ENCODE measurements at places on chromosomes 7 and 10.
A peak's percentile ranks its signal among the peaks of the same experiment; 100 is the strongest.

DNA sequence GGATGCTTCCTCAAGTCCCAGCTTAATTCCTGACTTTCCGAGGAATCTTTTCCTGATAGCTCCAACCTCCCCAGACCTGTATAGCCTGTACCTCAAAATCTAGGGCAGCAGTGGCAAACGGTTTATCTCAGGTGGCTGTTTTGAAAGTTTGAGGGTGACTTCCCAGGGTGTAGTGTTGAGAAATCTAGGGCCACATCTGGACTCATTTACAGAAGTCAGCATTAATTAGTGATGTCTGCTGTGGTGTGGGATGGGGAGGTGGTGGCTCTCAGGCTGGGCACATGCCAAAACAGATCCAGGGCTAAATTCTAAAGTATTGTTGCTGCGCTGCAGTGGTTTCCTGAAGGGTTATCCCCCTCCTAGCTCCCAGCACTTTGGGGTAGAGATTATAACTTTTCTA, 38.0 kb downstream of the UNC5B start:
- DNase-seq, result peak; percentile 62

DNA sequence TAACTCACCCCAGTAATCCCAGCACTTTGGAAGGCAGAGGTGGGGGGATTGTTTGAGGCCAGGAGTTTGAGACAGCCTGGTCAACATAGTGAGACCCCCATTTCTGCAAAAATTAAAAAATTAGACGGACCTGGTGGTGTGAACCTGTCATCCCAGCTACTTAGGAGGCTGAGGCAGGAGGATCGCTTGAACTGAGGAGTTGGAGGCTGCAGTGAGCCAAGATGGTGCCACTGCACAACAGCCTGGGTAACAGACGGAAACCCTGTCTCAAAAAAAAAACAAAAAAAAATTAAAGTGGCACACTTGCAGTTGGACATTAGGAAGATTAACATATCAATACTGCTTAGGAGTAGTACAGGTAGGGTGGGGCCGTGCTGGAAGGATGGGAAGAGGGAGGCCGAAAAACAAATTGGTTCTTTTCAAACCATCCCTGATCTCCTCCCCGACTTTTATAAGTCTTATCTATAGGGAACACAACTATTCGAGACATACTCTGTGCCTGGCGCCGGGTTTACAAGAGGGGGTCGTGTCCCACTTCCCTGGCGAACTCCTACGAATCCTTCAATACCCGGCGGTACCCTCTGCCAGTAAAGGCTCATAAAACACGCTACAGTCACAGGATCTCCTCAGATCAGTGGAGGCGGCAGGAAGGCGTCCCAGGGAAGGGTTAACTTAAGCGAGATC, 628 bp downstream of the TAF6 start:
- no peak for DNase-seq

GRCh38 chr7:107464666-107465226, 5.1 kb upstream of the GPR22 start:
- DNase-seq, result no peak

DNA sequence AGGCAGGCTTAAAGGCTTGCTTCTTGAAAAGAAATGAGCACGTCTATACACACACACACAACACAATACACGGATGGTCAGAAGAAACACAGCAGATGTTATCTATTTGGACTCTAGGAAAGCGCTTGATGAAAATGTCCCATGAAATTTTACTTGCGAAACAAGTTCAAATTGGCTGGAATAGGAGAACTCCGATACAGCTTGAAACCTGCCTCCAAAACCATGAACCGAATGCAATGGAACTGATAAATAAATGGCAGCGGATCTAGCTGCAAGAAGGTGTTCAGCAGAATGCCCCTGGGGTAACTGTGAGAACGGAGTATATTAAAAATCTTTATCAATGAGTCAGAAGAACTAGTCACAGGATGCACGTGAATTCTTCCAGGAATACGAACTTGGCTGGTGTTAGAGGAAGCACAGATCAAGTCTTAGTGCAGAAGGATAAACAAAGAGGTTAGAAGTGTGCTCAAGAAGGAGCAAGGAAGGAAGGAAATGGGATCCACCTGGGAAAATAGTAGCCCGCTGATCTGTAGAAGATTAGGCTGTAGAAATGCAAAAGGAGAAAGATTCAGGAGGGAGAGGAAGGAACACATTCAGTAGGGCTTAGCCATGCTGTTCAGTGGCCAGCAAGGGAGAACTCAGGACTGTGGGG, 142.0 kb upstream of the PRKCQ start:
- DNase-seq, result peak; percentile 82

GRCh38 chr10:101217450-101218281, 11.6 kb downstream of the LBX1 start:
- no peak for DNase-seq

- DNase-seq, result no peak
Observed at GRCh38 chr7:37970211-37970610, 49.8 kb downstream of the EPDR1 start.

- DNase-seq, result no peak
Observed at GRCh38 chr7:20010877-20011276, 206.3 kb downstream of the MACC1 start.

DNA sequence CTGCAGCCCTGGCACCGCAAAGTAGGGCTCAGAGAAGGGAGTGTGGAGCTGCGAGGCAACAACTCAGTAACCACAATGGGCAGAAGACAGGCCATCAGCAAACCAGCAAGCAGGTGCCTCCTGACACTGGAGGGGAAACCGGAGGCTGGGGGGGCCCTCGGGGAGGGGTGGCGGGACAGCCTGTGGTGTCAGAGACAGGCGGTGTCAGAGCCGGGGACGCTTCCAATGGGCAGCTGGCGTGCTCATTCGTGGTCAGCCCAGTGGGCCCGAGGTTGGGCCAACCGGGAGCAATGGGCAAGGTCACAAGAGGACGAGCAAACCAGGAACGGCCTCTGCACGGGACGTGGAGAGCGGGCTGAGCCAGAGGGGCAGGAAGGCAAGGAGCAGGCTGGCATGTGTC, 158.1 kb downstream of the MAD1L1 start:
- DNase-seq, result no peak

GRCh38 chr10:110456046-110456445, 41.7 kb upstream of the DUSP5 start:
- no peak for DNase-seq

GRCh38 chr7:44269417-44269816, 56.0 kb downstream of the CAMK2B start:
- no peak for DNase-seq

DNA sequence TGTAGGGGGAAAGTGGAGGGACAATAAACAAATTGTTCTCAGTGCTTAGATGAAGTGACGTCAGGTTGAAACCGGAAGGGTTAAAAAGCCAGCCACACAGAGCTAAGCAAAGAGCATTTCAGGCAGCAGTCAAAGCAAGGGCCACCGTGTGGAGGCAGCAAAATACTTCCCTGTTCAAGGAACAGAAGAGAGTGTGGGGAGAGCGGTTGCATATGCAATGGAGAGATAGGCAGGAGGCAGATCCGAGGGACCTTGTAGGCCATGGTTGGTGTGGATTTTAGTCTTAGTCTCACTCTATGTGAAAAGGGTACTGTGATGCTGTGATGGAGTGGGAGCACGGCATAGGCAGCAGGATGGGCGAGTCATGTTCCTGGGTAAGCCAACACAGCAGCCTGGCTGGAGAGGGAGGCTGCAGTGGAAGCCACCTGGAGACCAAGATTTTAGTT, 3.8 kb upstream of the STN1 start:
- no peak for DNase-seq

DNA sequence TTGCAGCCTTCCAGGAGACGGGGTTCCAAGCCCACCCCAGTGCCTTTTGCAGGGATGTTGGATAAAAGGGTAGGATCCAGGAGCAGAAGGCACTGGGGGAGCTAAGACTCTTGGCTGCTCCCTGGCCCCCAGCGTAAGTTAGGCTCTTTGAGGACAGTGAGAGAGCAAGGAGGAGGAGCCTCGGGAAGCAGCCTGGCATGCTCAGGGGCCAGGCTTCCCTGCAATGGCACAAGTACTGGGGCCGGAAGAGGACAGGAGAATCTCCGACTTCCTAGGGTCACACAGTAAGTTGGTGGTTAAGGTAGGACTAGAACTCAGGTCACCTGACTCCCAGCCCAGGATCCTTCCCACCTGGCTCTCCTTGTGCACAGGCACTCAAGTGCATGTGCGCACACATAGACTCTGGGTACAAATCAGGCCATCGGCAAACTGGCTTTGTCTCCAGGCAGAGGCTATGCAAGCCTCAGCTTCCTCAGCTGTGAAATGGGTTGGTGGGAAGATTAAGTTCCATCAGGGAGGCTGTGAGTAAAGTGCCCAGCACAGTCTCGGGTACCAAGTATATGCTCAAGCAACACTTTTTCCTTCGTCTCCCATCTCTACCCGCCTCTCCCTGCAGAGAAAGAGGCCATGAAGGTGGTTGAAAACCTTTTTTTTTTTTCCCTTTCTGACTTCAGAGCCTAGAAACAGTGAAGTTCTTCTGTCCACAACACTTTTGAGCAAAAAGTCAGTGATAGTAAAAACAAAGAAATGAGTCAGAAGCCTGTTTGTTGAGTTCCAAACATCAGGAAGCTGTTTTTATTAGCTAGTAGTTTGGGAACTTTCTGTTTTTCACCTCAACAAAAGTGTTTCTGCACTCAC, 79.1 kb downstream of the NEURL1 start:
- DNase-seq, result no peak

- DNase-seq, result no peak
Observed at GRCh38 chr10:11568578-11568977, 42.9 kb downstream of the USP6NL start.

GRCh38 chr7:134459981-134460380, 1.1 kb upstream of the AKR1B1 start:
- peak; percentile 44 for DNase-seq

DNA sequence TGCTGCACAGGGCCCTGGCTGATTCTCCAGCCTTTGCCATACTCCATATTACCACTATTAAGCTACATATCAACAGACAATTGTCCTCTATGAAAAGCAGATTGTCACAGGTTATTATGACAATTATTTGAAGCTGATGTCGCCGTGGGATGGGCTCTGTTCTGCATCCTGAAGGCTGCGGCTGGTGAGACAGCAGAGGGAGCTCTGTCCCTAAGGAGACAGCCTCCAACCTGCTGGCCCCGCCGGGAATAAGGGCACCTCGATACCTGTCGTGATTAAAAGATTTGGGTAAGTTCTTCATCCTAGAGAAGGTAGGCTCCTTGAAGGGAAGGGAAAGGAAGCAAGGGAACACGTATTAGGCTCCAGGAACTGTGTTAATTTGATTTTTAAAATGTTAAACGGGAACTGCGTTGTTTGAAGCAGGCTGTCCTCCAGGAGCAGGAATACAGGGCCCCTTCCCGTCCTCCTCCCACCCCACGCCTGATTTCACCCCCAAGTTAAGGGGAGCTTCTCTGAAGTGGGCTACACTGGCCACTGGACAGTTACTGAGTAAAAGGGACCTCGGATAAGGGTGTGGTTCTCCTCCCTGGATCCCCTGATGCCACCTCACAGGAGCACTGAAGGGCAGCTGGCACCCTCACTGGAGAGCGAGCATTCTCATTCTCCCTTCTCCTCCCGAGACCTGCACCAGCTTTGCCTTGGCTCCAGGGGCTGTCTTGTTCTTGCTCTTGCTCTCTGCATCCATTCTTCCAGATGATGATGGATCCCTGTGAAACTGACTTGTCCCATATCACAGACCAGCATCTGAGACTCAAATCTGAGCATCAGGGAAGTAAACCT, 11.8 kb upstream of the TIAL1 start:
- DNase-seq, result no peak

DNA sequence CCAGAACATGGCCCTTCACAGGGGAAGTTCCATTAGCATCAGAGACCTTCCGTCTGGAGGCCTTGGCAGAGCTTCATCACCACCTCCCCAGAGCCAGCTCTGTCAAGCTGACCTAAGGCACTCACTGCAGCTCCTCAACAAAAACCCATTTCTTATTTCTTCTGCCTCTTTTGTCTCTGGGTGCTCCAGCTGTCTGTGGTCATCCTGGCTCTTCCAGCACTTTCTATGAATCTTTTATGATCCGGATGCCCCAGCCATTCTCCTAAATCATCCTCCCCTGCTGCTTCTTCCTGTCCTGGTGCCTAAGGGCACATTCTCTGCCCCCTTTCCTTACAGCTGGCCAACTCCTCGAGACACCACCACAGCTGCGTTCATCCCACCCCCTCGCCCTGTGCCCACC, 171.7 kb upstream of the INSYN2A start:
- DNase-seq, result no peak

GRCh38 chr7:4958477-4959301, at the start of gene MMD2:
MMD2 (minus strand) TSS chr7:4959187; CDS start chr7:4959017, 170 bp downstream.
- no peak for DNase-seq

DNA sequence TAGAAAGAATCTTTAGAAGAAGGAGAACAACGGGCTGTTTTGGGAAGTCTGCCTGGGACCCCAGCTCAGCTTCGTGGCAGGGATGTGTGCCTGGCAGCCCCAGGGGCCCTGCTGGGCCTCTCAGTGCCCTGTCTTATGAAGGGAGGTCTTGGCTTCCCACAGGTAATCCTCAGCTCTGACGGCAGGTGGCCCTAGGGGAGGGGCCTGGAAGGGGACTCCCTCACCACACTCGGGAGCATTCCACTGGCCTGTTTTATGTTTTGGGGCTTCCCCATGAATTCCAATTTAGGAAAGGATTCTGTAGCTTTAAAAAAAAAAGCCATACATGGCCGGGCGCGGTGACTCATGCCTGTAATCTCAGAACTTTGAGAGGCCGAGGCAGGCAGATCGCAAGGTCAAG, 3.0 kb upstream of the DMBT1 start:
- no peak for DNase-seq

- no peak for DNase-seq
Observed at GRCh38 chr7:30674876-30675275, 7.4 kb downstream of the CRHR2 start.

DNA sequence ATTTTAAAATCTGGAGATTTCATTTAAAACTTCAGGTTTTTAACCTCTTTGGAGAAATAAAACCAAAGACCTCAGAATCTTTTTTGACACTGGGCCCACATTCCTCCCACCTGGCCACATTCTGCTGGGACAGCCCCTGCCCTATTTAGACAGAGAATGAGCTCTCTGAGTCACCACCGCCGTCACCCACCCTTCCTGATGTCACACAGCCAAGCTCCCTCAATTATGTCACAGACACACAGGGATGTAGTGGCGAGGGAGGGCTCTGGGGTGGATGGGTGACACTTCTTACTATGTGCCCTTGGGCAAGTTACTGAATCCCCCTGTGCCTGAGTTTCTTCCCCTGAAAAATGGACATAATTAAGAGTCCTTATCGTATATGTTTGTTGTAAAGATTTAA, 162.6 kb downstream of the RAB11FIP2 start:
- no peak for DNase-seq

GRCh38 chr7:55556031-55556430, 16.3 kb downstream of the VOPP1 start:
- no peak for DNase-seq

All from fibroblast of gingiva (primary cell).